Stimulated activated CD4-positive, alpha-beta T cell treated with anti-CD3 and anti-CD28 coated beads, Interleukin-1b, Interleukin-23, amount 100 ng/mL, for 48 hours (primary cell): ENCODE measurements at places on chromosomes 3 and 15.

GRCh38 chr3:176794406-176794805, 402.9 kb downstream of the TBL1XR1 start:
- DNase-seq, result no peak

GRCh38 chr3:103767635-103768034, 1332.8 kb downstream of the ZPLD1 start:
- no peak for DNase-seq

DNA sequence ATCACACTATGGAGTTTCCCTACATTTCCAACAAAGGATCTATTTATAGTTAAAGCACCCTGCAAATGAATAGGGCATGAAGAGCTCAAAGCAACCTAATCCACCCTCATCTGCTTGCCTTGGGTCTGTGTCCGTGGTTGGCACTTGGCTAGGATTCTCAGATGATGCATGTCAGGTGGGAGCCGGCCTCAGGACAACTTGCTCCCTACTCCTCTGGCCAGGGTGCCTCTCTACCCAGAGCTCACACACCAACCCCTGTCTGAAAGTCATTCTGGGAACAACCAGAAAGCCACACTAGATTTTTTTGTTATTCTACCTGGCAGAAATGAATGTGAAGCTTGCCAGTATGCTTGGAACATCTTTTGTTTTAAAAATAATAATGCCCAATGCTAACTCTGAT, 13.2 kb downstream of the ARHGEF3 start:
- peak; percentile 25 for DNase-seq

GRCh38 chr3:197430934-197431333, 124.8 kb downstream of the BDH1 start:
- DNase-seq, result no peak

DNA sequence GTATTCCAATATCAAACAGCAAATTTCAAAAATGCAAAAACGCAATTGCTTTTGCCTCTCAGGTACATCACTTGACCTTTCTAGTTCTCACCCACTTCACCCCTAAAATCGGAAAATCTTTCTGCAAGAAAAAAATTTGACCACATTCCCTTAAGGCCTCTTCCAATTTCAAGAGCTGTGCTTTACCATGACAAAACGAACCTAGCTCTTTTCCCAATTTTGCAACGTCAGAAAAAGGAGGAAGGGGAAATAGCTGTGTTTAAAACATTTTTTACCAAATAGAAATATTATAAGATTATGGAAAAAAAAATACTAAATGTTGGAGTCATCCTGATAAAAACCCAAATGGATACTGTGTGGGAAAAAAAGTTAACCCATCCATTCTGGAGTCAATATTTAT, 1.1 kb upstream of the NR2C2 start:
- no peak for DNase-seq

DNA sequence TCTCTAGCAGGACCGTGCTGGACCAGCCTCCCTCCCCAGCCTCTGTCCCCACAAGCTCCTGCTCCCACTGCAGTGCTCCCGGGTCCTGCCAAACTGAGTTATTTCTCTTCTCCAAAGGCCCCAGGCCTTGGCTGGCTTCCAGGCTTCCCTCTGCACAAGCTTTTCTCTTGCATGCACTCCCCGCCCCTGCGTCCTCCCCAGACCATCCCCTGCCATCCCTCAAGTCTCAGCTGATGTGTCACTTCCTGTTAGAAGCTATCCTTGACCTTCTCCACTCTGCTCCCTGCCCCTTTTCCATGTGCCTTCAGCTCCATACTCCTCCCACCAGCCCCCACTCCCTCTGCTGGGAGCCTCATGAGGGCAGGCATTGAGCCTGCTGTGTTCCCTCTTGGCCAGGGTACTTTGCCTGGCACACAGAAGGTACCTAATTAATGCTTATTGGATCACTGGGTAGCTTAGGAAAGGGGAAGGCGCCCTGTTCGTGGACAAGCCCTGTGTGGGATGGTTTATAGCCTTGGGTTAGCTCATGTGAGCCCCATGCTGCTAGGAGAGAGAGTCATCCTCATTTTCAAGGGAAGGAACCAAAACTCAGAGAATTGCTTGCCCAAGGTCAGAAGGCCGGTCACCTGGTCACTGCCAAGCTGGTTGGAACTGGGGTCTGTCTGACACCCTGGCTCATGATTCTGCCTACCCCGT, 56.4 kb downstream of the FEM1B start:
- no peak for DNase-seq

DNA sequence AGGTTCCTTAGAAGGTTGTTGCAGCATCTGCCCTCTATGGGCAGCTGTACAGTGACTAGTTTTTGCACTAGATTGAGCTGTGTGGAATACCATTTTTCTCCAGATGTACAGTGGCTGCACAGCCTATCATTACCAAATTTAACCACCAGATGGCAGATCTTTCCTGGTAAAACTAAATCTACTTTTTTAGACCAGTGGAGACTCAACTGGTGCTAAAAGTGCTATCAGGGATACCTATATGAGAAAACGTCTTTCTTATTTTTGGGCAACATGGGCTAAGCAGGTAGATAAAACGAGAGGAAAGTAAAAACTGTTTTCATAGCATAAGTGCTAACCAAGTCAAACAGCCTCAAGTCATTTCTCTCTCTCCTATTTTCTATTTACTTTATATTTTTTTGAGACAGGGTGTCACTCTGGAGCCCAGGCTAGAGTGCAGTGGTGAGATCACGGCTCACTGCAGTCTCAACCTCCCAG, 21.2 kb downstream of the IGSF10 start:
- DNase-seq, result no peak

- no peak for DNase-seq
These were observed 65.4 kb upstream of the ITGA11 start for GRCh38 chr15:68497206-68497910.

GRCh38 chr3:170137986-170138385, 43.5 kb downstream of the PHC3 start:
- DNase-seq, result no peak

- no peak for DNase-seq
These were observed 489.8 kb downstream of the LPP start for GRCh38 chr3:188643736-188644135.

DNA sequence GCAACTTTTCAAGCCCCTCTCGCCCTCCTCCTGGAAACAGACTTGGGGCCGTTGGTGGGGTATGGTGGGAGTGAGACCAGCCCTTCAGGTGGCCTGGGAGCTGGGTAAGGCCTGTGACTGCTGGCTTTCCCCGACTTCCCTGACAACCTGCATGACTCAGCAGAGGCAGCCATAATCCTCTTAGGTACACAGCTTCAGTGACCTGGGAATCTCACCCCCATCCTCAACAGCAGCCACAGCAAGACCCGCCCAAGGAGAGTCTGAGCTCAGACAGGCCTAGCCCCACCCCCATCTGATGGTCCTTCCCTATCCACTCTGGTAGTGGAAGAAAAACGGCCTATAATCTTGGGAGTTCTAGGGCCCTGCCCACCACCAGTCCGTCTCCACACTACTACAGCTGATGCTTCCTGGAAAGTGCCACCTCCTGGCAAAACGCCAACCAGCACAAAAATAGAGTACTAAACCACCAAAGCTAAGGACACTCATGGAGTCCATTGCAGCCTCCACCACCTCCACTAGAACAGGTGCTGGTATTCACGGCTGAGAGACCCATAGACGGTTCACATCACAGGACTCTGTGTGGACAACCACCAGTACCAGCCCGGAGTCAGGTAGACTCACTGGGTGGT, 13.1 kb upstream of the SLC27A2 start:
- no peak for DNase-seq

GRCh38 chr3:50509715-50510114, 6.3 kb upstream of the CACNA2D2 start:
- DNase-seq, result no peak

- DNase-seq, result no peak
These were observed 107.5 kb downstream of the SLC49A4 start for GRCh38 chr3:122902326-122902725.

GRCh38 chr3:141853629-141854168, 22.7 kb upstream of the ATP1B3 start:
- DNase-seq, result no peak

- no peak for DNase-seq
These were observed 320.1 kb downstream of the PYDC2 start for GRCh38 chr3:191781044-191781443.
